ENCODE measurements at places on chromosomes 5 and 9.

DNA sequence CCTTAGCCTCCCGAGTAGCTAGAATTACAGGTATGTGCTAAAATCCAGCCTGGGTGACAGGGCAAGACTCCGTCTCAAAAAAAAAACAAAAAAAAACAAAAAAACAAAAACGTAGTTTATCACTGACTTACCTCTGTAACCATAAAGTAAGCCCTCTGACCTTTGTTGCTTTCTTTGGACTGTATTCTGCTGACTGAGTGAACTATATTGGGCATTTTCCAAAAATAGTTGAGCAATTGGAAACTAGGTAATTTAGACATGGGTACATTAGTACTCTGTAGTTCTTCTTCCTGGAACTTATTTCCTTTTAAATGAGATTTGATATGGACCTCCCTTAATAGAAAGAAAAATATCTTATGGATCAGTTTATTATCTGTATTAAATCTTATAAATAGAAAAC lies 66.6 kb downstream of the ANKHD1 start:
- H3K36me3 ChIP-seq, result peaks cover 14% of the 10 kb centered on the region
- no peaks in the 10 kb centered on the region for H3K27me3 ChIP-seq
- H3K4me3 ChIP-seq, result no peak overlapping the region
- H3K4me1 ChIP-seq, result no peaks in the 10 kb centered on the region
- H3K27ac ChIP-seq, result no peak overlapping the region

GRCh38 chr5:104702212-104702611 lies 1139.6 kb upstream of the NUDT12 start:
- no peaks in the 10 kb centered on the region for H3K36me3 ChIP-seq
- H3K4me3 ChIP-seq, result no peak overlapping the region
- H3K27ac ChIP-seq, result no peak overlapping the region
- H3K4me1 ChIP-seq, result no peaks in the 10 kb centered on the region
- no peaks in the 10 kb centered on the region for H3K27me3 ChIP-seq

DNA sequence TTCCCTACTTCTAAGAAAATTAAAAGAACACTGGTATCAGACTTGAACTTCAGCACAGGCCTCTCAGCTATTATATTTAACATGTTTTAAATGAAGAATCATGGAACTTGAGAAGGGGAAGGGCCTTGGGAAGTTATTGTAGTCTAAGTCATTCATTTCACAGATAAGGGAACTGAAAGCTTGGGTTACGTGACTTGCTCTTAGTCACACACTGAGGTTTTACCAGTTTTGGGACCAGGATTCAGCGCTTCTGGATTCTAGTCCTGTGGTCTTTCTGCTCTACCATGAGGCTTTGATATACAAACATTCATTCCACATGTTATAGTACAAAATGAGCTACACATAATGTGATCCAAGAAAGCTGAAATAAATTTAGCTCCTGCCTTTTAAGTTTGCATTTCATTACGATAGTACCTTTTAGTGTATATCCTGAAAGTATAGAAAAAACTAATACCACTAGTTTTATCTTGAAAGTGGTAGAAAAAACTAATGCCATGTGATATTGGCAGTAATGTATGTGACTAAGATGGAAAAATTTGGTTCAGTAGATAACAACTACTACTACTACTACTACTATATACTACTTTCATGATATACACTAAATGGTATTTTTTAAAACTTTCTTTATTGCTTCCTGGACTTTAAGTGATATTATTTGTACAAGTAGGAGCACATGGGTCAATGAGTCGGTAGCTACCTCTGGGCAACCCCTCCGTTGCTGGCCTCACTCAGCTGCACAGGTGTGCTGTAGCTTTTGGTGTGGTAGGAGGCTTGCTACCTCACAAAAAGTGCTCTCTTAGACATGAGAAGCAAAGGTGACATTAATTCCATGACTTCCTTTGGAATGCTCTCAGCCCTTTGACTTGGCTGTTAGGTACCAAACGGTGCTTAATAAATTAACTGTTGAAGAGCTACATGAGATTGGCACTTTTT lies 40.7 kb downstream of the F2RL2 start:
- no peak overlapping the region for H3K27ac ChIP-seq
- H3K36me3 ChIP-seq, result no peaks in the 10 kb centered on the region
- no peaks in the 10 kb centered on the region for H3K27me3 ChIP-seq

DNA sequence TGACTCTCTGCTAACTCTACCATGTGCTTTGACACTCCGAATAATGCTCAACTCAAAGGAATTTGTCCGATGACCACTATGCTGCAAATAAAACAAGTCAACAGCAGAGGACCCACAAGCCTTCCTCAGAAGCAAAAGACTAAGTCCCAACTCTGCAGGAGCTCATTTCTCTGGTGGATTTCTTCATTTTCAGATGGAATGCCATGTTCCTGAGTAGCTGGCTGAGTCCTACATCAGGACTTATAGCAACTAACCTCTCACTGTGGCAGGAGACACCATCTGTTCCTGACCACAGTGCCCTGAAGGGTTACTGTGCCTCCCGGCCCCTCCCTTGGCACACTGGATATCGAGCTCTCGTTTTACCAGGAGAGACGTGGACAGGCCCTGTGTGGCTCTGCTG lies 20.8 kb downstream of the LHFPL2 start:
- H3K4me1 ChIP-seq, result no peaks in the 10 kb centered on the region
- H3K27ac ChIP-seq, result no peak overlapping the region

DNA sequence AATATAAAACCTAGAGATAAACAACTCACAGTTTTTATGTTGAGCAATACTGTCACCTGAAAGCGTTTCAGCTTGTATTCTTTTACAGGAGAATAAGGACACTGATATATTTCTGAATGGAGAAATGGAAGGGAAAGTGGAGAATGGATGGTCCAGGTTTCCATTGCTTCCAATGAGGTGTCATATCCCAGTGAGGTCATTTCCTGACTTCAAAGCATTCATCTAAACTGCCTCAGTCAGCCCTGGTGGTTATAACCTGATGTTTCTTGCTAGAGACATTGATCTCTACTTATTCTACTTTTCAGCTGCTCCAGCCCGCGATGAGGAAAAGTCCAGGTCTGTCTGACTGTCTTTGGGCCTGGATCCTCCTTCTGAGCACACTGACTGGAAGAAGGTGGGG lies 2.6 kb downstream of the GABRA1 start:
- no peak overlapping the region for H3K4me3 ChIP-seq
- H3K27ac ChIP-seq, result no peak overlapping the region
- H3K36me3 ChIP-seq, result no peaks in the 10 kb centered on the region
- peaks cover 7% of the 10 kb centered on the region for H3K27me3 ChIP-seq
- peaks cover 4% of the 10 kb centered on the region for H3K4me1 ChIP-seq

GRCh38 chr5:135810188-135810943 lies 24.1 kb upstream of the SLC25A48 start:
- DNase-seq, result no peak
- no peaks in the 10 kb centered on the region for H3K36me3 ChIP-seq
- H3K4me1 ChIP-seq, result no peaks in the 10 kb centered on the region
- H3K4me3 ChIP-seq, result no peak overlapping the region
- no peak overlapping the region for H3K27ac ChIP-seq

GRCh38 chr9:92163276-92163675 lies 48.1 kb upstream of the SPTLC1 start:
- no peaks in the 10 kb centered on the region for H3K27me3 ChIP-seq
- DNase-seq, result no peak
- H3K36me3 ChIP-seq, result no peaks in the 10 kb centered on the region
- H3K27ac ChIP-seq, result no peak overlapping the region
